ENCODE measurements at places on chromosomes 2 and 18.

DNA sequence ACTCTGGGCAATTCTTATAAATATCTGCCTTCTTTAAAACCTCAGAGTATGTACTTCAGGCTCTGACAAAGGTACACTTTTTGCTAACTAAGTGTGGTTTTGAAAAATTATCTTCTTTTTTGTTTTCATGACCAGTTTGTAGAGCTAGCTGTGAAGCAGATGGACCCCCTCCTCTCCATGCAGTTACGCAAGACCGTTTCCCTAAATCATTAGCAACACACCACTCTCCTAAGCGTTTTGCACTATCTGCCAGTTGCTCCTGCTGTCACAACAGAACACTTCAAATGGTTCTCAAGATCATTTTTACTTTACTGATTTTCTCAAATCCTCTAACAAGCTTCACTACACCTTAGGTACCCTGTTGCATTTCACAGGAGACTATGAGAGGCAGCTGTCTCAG is 53.3 kb downstream of the GULP1 start:
- no peak for DNase-seq
- H3K27ac ChIP-seq = no peak overlapping the region
- H3K36me3 ChIP-seq = no peaks in the 10 kb centered on the region
- H3K4me1 ChIP-seq = no peaks in the 10 kb centered on the region
- H3K4me3 ChIP-seq = no peak overlapping the region

- H3K36me3 ChIP-seq = no peaks in the 10 kb centered on the region
- DNase-seq = no peak
- no peak overlapping the region for H3K27ac ChIP-seq
Measured at GRCh38 chr2:156907806-156908205, 349.7 kb upstream of the GALNT5 start.

- peaks cover 23% of the 10 kb centered on the region for H3K4me1 ChIP-seq
- H3K36me3 ChIP-seq = no peaks in the 10 kb centered on the region
- peak overlapping the region; percentile 46 for H3K4me3 ChIP-seq
- no peak for DNase-seq
- peak overlapping the region; percentile 90 for H3K27ac ChIP-seq
Measured at GRCh38 chr2:188978291-188979081, 4.3 kb downstream of the COL3A1 start.

DNA sequence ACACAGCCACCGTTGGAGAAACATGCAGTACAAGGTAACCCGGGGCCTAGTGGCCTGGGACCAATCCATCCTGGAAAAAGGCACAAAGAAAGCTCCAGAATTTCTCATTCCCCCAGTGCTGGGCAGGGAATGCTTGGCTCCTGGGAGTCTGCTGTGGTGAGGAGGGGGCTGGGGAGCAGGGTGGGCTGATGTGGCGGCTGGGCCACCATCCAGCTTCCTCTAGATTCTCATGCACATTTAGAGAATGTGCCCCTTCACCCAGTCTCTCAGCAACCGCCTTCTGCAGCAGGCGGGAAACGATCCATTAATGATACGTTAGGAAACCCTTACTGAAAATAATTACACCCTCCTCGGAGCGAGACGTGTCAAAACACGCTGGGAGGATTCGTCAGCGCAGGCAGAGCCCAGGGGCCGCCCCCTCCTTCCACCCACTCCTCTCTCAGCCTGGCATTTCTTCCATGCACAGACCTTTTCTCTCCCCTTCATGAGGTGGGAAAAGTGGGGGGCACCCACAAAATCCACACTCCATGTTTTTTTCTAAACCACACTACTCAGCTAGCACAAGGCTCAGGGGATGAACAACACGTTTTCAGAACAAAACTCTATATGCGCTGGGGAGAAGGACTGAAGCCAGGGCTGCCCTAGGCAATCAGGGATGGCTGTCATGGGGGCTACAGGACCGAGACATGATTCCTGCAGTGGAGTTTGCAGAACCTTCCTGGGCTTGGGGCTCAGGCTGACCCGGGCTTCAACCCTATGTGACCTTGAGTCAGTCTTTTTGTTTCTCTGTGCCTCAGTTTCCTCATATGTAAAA is 56.1 kb upstream of the SMAD7 start:
- no peaks in the 10 kb centered on the region for H3K27me3 ChIP-seq
- H3K27ac ChIP-seq = no peak overlapping the region
- no peaks in the 10 kb centered on the region for H3K36me3 ChIP-seq
- no peak overlapping the region for H3K4me3 ChIP-seq
- no peak for DNase-seq

- no peaks in the 10 kb centered on the region for H3K36me3 ChIP-seq
- H3K27me3 ChIP-seq = peaks cover 4% of the 10 kb centered on the region
- H3K27ac ChIP-seq = no peak overlapping the region
- no peaks in the 10 kb centered on the region for H3K4me1 ChIP-seq
Measured at GRCh38 chr2:238304116-238304515, 15.7 kb upstream of the PER2 start.

DNA sequence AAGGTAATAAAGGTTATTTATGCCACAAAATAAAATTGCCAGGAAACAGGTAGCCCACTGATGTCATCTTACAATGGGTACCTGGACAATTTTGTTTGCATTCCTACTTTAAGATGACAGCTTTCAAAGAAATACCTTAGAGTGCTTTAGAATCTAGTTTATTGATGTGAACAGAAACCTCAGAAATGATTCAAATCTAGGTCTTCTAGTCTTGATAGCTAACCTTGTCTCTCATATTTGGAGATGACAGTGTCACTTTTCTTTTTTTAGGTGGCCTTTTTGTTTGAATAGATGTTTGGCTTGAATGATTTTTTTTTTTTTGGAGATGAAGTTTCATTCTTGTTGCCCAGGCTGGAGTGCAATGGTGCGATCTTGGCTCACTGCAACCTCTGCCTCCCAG is 69.1 kb downstream of the PIK3C3 start:
- no peaks in the 10 kb centered on the region for H3K27me3 ChIP-seq
- H3K4me1 ChIP-seq = peaks cover 43% of the 10 kb centered on the region
- DNase-seq = no peak
- H3K36me3 ChIP-seq = peaks cover 53% of the 10 kb centered on the region
- peak overlapping the region; percentile 47 for H3K27ac ChIP-seq

GRCh38 chr18:32383050-32383819 is 87.4 kb downstream of the GAREM1 start:
- peaks cover 16% of the 10 kb centered on the region for H3K27me3 ChIP-seq
- no peaks in the 10 kb centered on the region for H3K4me1 ChIP-seq
- H3K27ac ChIP-seq = no peak overlapping the region
- no peak overlapping the region for H3K4me3 ChIP-seq
- no peaks in the 10 kb centered on the region for H3K36me3 ChIP-seq

DNA sequence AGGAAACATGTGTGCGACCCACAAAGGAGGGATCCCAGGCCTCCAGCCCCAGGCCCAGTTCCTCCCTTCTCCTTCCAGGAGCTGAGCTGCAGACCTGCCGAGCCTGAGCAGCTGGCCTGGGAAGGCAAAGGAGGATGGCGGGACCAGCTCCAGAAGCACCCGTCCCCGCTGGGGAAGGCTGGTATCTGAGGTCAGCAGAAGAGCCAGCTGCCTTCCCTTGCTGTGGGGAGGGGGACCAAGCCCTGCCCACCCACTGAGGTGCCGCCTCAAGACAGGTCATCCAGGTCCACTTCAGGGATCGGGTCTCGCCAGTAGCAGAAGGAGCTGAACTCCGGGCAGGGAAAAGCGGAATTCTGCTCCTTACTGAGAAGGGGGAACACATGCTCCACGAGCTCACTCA is 73.2 kb downstream of the EMILIN2 start:
- peaks cover 99% of the 10 kb centered on the region for H3K36me3 ChIP-seq
- H3K27me3 ChIP-seq = no peaks in the 10 kb centered on the region
- H3K4me3 ChIP-seq = no peak overlapping the region
- peak overlapping the region; percentile 64 for H3K27ac ChIP-seq

GRCh38 chr18:67319109-67319508 is 197.4 kb downstream of the DSEL start:
- no peak overlapping the region for H3K4me3 ChIP-seq
- no peaks in the 10 kb centered on the region for H3K36me3 ChIP-seq
- no peak overlapping the region for H3K27ac ChIP-seq
- DNase-seq = no peak
- no peaks in the 10 kb centered on the region for H3K4me1 ChIP-seq

Measured in activated T-cell treated with anti-CD3 and anti-CD28 coated beads, Interleukin-2, amount 50 U/mL, for 24 hours (primary cell).